ENCODE measurements at places on chromosomes 11 and 22.

DNA sequence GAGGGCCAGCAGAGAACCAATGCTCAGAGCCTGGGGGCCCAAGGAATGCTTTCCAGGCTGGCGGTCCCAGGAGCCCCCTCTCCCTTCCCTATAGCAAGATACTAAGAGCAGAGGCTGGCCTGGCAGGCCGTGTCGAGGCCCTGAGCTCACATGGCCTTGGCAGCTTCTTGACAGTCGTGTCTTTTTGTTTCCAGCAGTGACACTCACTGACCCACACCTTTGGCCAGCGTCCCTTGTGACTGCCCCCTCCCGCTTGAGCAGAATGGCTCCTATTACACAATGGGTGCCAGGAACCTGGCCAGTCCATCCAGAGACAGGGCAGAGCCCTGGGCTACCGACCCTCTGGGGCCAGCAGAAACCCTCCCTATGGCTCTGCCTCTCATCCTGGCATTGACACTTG lies 6.4 kb upstream of the CCND1 start:
- DNase-seq, result no peak

DNA sequence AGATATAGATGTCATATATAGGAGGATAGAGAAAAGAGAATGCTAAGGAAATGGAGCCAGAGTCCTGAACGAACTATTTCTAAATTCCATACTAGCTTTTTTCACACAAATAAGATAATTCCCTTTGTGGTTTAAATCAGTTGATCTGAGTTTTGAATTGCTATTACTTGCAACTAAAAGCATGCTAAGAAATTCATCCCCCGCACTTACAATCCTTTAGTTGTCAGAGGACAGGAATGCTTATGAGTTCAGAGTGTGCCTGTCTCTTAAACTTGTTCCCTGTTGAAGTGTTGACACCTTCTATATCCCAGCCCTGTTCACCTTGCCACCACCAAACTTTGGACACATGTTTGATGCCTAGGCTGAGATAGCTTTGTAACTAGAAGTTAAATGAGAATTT lies 406.2 kb downstream of the METTL15 start:
- DNase-seq, result no peak

GRCh38 chr11:108793138-108793537 lies 128.3 kb downstream of the DDX10 start:
- no peak for DNase-seq

DNA sequence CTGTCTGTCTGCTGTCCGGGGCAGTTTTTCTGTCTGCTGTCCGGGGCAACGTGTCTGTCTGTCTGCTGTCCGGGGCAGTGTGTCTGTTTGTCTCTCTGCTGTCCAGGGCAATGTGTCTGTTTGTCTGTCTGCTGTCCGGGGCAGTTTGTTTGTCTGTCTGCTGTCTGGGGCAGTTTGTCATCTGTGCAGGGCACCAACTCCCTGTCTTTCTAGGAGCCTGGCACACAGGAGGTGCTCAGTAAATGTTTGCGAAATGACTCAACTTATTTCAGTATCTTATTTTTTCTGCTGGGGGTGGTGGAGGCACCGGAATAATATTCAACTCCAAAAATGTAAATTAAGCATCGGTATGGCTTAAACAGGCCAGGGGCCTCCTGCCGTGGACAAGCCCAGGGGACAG lies 12.0 kb upstream of the TTLL12 start:
- no peak for DNase-seq

DNA sequence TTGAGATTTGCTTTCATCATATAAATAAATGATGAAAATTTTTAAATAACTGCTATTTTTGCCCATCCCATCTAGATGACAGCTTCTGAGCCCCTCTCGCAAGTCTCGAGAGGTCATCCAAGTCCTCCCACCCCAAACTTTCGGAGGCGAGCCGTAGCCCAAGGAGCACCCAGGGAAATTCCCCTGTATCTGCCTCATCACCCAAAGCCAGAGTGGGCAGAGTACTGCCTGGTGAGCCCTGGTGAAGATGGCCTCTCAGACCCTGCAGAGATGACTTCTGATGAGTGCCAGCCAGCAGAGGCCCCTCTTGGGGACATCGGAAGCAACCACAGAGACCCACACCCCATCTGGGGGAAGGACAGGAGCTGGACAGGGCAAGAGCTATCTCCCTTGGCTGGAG lies 83.9 kb upstream of the PARVA start:
- no peak for DNase-seq

DNA sequence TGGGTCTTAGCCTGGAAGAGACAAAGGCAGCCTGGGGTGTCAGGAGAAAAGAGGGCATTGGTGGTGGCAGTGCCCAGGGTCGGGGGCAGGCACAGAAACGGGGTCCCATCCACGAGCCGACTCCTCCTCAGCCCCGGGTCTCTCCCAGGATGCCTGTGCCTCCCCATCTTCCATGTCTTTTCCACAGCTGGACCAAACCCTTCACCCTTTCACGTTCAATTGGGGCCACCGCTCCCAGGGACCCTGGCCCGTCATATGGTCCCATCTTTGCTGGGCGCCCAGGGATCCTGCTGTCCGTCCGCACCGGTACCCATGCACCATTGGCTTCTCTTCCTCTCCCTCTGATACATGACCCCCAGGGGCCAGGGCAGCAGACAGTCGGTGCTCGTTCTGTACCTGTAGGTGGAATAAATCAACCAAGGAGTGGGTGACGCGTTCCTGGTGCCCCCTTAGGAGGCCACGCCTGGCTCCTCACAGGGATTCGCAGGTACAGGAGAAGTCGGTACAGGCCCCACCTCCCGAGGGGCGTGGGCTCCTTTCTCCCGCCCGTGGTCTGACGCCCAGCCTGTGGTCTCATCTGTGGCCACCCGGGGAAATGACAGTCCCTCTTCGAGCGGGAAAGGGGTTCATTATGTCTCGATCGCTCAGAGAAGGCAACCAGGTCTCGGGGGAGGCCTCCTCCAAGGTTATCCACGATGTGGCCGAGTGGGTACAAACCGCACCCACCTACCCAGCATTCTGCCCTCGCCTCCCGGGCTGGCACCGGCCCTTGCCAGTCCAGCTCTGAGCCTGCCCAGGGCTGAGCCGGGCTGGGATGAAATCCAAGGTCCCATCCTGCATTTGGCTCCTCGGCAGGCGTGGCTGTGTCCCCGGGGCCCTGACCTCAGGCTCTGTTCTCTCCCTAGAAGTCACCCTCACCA lies 1493.6 kb downstream of the BRD1 start:
- no peak for DNase-seq

GRCh38 chr11:58392746-58393145 lies 13.9 kb downstream of the OR5B3 start:
- DNase-seq, result no peak

DNA sequence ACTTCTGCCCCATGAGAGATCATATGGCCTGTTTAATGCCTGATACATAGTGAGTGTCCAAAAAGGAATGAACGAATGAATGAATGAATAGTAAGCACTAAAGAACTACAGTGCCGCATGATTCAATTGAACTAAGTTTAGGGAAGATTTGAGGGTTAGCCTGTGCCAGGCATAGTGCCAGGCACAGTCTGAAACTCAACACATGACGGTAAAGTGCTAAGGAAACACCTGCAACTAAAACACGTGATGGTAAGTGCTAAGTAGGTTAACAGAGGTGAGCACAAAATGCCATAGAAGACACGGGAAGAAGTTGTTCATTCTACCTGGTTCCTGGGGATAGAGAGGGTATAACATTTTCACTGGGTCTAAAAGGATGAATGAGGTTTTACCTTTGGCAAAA lies 93.5 kb upstream of the DBX1 start:
- no peak for DNase-seq

- DNase-seq, result no peak
Observed at GRCh38 chr11:19935507-19935906, 222.9 kb downstream of the NAV2 start.

DNA sequence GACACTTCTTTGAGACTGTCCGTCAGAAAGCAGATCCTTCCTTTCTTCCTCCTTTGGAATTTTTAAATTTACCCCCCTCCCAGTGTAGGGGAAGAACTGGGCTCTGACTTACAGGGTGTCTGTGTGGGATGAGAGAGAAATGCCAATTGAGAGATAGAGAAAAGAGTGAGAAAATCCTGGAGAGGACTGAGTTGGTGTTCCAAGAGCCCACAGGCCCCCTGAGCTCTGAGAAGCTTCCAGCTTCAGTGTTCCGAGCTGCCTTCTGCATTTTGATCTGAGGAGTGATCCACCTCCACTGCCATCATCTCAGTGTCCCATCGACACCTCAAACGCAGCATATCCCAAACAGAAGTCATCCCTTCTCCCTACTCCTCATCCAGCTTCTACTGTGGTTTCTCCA lies 70.7 kb upstream of the GRK3 start:
- no peak for DNase-seq

Data from activated CD8-positive, alpha-beta memory T cell treated with anti-CD3 and anti-CD28 coated beads for 1 hour (primary cell).